Liver (tissue), 10 donors: ENCODE measurements at places on chromosomes 16 and 17. TPM values are rescaled to one million over a fixed set of nuclear protein-coding genes. Genes with fewer than 3 reads are reported as not detected.

GRCh38 chr16:58384437-58385055 lies 7.7 kb upstream of the GINS3 start:
- no peak for DNase-seq

DNA sequence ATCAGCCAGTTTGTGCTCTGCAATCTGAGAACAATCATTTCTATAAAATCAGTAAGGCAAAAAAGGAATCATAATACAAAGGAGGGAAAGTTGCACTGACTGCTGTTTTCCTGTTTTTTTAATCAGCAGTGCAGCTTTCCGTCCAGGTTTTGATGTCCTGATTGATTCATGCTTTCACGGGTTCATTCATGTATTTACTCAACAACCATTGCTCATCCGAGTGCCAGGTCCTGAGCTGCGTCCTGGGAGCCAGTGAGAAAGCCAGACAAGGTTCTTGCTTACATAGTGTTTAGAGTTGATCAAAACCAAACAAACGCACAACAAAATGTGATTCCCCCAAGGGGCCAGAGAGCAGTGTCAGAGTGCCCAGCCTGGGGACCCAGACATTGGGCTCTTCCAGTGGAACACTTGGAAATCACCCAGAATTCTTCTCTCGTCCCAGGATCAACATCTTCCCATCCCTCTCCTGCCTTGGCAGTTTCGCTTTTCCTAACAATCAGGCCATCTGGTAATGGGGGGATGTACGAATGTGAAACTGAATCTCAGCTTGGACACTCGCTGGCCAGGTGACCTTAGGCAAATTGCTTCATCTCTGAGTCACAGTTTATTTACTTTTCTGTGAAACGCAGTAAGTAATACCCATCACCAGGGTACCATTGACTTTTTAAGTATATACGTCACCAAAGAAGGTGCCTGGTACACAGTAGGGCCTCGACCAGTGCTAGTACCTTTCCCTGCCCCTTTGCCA lies 13.3 kb upstream of the C1QL1 start:
- no peak for DNase-seq

NPIPB12 gene
- 8.5 TPM for total RNA-seq

GRCh38 chr16:16905850-16906249 lies 526.9 kb downstream of the NPIPA7 start:
- DNase-seq: no peak

ODAD4 gene
- 0.25 TPM for total RNA-seq

DNA sequence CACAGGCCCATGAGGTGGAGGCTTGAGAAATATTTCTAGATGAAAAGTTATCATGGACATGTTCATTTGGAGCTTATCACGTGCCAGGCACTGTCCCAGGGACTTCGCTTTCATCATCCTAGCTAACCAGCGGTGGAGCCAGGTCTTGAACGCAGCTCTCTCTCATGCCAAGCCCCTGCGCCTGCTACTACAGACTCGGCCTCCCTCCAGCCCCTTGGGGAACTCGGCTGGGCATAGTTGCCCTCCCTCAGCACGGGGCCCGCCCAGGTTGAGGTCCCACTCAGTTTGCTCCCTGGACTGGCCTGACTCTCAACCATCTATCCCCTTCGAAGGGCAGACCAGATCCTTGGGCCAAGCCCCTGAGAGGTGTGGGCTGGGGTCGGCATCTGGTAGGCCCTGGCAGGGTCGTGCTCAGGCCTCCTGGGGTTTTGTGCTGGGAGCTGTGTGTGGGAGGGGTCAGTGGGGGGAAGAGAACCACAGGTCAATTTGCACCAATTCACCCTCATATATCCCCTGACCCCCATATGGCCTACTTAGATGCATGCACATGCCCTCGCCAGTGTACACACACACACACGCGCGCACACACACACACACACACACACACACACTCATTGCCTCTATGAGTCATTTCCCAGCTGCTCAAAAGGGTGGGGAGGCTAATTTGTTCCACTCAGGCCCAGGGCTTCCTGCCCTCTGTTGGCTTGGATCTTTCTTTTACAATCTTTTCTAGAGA lies 12.1 kb upstream of the SCN4A start:
- DNase-seq: no peak

UBALD1 gene
- total RNA-seq: 4.5 TPM

DNA sequence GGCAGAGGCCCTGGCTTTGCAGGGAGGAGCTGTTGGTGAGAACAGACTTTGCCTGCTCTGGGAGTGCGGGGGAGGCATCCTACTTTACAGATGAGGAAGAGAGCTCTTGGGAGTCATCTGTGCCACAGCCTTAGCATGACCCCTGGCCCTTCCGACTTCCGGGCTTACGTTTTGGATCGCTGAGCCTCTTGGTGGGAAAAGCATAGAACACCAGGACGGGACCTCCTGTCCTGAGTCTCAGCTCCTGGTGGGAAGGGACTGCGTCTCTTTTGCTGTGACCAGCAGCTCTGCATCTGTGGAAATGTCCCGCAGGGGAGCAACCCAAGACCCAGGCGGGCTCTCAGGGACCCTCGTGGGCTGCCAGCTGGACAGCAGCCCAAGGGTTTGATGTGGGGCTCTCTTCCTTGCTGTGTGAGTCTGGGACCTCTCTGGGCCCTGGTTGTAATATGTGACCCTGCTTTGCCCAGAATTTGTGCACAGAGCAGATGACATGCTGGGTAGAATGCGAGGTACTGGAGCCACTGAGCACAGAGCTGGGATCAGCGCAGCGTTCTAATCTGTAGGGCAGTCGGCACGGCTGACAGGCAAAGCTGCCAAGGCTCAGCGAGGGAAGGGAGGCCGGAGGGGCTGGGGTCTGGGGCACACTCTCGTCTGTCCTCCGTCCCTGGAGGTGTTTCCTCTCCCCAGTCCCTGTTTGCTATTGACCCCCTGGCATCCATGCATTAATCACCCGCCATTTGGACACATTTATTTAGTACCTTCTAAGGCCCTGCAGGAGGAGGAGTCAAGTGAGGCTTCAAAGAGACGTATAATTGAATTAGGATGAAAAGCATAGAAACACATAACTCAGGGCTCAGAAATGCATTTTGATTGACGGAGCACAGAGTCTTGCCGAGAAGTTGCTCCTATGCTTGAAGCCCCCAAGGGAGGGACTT lies 64.0 kb downstream of the NT5M start:
- DNase-seq: no peak

SULT1A2 gene
- total RNA-seq: 1.6 TPM

DNA sequence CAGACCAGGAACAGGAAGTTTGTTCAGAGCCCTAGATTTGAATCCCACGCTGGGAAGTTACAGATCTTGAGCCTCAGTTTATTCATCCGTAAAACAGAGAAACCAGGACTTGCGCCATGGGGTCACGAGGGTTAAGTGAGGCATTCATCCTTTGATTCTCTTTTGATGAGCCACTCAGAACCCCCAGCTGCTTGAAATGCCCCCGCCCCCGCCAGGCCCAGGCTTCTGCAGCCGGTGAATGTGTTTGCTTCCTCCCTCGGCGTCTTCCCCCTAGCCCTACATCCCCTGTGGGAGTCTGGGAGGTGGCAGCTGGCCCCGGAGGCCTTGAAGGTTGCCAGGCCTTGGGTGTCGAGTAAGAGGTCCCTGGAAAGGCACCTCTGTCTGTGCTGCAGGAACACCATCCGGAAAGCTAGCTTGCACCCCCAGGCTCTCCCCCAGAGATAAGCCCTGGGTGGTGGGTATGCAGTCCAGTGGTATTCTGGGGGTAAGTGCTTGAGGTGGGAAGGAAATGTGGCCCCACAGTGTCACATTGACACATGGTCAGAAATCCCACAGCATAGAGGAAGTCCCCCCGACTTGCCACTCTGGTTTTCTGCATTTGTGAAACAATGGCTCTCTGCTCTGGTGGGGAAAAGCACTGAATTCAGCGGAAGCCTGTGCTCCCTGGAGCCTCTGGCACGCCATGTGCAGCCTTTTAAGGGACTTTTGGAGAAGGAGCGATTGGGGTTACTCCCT lies 14.9 kb downstream of the IRF8 start:
- DNase-seq: no peak

DNA sequence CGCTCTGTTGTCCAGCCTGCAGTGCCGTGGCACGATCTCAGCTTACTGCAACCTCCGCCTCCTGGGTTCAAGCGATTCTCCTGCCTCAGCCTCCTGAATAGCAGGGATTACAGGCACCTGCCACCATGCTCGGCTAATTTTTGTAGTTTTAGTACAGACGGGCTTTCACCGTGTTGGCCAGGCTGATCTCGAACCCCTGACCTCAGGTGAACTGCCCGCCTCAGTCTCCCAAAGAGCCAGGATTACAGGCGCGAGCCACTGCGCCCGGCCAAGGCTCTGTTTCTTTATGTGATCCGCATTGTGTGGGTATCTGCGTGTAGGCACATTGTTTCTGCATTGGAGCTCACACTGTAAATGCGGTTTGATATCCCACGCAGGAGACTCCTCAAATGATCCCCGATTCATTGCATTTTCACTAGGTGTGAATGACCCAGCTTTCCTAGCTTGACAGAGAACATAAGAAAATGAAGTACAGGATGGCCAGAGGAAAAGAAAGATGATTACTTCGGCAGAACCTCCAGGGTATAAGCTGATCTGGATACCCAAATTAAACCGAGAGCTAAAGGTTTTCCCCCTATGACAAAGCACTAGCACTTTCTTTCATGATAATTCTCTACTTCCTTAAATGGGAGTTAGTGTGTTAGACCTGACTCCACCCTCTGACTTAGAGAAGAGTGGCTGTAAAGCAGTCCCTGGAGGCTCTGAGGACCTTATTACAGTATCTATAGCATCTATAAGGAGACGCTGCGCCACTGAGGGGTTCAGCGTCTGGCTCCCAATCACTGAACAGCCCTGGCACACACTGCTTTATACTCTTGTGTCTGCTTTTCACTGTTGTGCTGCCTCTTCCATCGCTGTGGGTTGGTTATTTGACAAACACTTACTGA lies 17.3 kb downstream of the COTL1 start:
- DNase-seq: no peak

ADAD2 gene
- 0.33 TPM for total RNA-seq
